ENCODE measurements at places on chromosomes 11 and 22.

GRCh38 chr22:28132466-28132865, 213.4 kb upstream of the PITPNB start:
- no peak for DNase-seq

- no peak for DNase-seq
Measured at GRCh38 chr11:129319201-129319600, 56.4 kb upstream of the BARX2 start.

- DNase-seq: no peak
Measured at GRCh38 chr22:38038426-38038825, 18.8 kb upstream of the PICK1 start.

GRCh38 chr11:3802011-3802790, 4.8 kb upstream of the NUP98 start:
- DNase-seq: no peak

DNA sequence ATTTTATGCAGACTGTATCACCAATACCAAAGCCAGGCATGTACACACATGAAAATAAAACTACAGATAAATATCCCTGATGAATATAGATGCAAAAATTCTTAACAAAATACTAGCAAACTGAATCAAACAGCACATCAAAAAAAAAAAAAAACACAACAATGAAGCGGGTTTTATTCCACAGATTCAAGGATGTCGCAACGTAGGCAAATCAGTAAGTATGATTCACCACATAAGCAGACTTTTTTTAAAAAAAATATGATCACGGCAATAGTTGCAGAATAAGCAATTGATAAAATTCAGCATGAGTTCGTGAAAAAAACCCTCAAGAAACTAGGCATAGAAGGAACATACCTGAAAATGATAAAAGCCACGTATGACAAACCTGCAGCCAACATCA, 21.3 kb downstream of the OR51F1 start:
- DNase-seq: no peak

- DNase-seq: no peak
Measured at GRCh38 chr11:36427876-36428275, 82.2 kb downstream of the TRAF6 start.

DNA sequence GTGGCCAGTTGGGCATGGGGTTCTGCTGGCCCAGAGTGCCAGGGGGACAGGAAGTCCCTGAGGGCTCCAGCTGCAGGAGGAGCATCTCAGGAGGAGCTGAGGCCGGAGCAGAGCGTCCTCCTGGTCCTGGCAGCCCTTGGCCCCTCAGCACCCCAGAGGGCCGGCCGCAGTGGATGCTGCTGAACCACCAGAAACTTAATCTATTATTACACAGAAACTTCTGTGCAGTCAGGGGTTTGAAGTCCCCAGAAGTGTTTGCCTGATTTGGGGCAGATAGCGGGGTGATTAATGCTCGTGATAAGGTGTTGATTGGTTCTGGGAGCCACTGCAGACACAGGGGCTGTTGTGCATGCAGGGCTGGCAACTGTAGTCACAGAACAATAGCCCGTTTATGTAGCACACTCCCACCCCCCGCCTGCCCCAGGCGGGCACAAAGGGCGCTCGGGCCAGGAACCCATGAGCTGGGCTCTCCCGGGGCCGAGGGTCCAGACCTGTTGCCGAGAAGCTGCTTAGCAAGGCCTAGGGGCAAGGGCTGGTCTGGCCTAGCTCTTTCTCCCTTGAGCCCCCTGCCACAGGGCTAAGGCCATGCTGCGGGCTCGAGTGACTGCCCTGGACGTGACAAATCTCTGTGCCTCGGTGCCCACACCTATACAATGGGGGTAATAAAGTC, 29.0 kb upstream of the KCNQ1OT1 start:
- no peak for DNase-seq
